ENCODE measurements at places on chromosomes 16 and 17. TPM values are rescaled to one million over a fixed set of nuclear protein-coding genes. Genes with fewer than 3 reads are reported as not detected.

- no peak for DNase-seq
Observed at GRCh38 chr16:50547340-50548124, 664 bp upstream of the NKD1 start.

- no peak for DNase-seq
Observed at GRCh38 chr16:71467810-71468209, 5.8 kb upstream of the ZNF23 start.

The RND2 gene
- 0.26 TPM for total RNA-seq

- no peak for DNase-seq
Observed at GRCh38 chr16:24344784-24345183, 88.6 kb downstream of the CACNG3 start.

GRCh38 chr17:60641810-60642220 lies 35.8 kb upstream of the BCAS3 start:
- DNase-seq, result peak; percentile 48

DNA sequence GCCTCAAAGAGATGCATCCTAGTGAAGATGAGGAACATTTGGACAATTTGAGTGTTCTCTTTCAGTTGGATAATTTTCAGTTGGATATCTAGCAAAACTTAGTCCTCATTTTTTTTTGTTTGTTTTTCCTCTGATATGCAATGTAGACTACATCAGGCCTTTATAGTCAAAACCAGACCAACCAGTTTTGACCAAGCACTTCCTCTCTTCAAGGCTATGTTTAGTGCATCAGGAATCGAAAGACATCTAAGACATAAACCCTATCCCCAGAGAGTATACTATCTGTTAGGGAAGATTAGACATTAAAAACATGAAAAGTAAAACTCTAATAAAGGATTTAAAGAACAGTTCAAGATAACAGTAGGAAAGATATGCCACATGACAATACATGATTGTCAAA lies 256.1 kb downstream of the IRX3 start:
- DNase-seq, result no peak

The PLA2G10 gene
- 5.8 TPM for total RNA-seq

DNA sequence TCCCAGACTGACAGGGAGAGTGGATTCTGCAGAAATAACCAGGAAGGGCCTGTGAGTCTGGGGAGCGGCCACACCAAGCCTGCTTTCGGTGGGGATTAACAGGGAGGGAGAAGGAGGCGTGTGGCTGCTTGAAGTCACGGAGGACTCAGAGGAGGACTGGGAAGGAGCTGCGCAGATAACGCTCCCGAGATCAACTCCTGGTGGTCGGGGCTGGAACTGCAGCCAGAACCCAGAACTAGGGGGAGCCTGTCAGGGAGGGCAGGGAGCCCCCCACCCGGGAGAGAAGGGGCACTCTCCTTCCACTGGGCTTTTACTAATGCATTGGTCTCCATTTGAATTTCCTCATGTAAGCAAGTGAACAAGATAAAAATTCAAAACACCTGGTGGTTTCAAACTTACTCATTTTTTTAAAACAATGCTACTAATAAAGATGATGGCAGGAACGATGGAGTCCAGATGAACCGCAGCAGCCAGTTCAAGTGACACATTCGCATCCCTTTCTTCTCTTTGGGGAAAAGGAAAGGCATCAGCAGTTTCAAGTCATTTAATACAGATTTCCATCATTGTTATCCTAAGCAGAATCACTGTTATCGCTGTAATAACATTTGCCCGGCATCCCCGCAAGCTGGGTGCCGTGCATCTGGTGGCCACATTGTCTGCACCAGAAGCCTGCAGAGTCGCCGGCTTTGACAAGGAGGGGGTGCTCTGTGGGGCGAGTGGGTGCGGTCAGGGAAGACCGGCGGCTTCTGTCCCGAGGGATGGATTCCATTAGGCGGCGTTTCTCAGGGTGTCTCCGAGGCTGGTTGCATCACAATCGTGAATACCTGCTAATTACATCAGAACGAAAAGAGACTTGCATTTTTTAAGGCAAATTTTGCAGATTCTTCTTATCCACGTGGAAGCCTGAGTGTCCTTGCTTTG lies 183.0 kb downstream of the FOXL1 start:
- DNase-seq, result peak; percentile 3

DNA sequence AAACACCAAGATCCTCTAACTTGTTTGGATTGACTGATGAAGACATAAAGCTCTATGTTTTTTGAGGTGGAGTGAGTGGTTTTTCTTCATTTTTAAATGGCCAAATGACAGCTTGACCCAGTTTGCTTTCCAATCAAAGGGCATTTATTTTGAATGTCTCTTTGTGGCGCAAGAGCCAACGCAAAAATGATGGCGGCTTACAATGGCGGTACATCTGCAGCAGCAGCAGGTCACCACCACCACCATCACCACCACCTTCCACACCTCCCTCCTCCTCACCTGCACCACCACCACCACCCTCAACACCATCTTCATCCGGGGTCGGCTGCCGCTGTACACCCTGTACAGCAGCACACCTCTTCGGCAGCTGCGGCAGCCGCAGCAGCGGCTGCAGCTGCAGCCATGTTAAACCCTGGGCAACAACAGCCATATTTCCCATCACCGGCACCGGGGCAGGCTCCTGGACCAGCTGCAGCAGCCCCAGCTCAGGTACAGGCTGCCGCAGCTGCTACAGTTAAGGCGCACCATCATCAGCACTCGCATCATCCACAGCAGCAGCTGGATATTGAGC lies 329 bp downstream of the NLK start:
- no peak for DNase-seq

The OSGIN1 gene
- total RNA-seq, result 41.3 TPM

The HYDIN gene
- total RNA-seq, result 31.0 TPM

- DNase-seq, result peak; percentile 69
Observed at GRCh38 chr17:18182978-18183333, 672 bp upstream of the ALKBH5 start.

DNA sequence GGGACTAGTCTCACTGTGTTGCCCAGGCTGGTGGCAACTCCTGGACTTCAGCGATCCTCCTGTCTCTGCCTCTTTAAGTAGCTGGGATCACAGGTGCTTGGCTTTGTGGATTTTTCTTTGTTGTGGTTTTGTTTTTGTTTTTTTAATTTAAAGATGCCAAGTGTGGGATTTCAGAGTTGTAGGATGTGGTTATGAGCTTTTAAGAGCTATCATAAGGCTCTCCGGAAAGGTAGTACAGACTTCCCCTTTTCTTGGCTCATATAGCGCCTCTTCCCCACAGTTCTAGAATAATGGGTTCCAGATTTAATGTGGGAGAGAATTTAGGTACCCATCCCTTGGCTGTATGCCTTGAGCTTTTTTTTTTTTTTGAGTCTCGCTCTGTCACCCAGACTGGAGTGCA lies 17.1 kb downstream of the AKAP1 start:
- no peak for DNase-seq

GRCh38 chr17:48720266-48721008 lies 1.9 kb downstream of the PRAC1 start:
- DNase-seq, result no peak

DNA sequence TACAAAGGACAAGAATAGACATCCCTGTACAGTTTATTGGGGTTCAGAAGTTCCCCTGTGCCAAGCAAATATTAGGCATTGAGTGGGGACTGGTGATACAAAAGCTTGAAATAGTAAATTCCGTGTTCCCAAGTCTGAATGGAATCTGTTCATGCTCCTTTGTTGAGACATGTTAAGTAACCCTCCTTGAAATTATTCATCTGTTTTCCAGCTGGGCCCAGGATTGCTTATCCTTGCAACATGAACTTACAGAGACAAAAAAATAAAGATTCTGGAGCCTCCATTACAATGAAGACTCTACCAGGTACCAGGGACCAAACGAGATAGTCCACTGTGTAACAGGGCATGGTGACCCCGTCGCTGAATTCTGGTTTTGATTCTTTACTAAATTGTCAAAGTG lies 6.1 kb upstream of the CCL8 start:
- DNase-seq, result no peak

DNA sequence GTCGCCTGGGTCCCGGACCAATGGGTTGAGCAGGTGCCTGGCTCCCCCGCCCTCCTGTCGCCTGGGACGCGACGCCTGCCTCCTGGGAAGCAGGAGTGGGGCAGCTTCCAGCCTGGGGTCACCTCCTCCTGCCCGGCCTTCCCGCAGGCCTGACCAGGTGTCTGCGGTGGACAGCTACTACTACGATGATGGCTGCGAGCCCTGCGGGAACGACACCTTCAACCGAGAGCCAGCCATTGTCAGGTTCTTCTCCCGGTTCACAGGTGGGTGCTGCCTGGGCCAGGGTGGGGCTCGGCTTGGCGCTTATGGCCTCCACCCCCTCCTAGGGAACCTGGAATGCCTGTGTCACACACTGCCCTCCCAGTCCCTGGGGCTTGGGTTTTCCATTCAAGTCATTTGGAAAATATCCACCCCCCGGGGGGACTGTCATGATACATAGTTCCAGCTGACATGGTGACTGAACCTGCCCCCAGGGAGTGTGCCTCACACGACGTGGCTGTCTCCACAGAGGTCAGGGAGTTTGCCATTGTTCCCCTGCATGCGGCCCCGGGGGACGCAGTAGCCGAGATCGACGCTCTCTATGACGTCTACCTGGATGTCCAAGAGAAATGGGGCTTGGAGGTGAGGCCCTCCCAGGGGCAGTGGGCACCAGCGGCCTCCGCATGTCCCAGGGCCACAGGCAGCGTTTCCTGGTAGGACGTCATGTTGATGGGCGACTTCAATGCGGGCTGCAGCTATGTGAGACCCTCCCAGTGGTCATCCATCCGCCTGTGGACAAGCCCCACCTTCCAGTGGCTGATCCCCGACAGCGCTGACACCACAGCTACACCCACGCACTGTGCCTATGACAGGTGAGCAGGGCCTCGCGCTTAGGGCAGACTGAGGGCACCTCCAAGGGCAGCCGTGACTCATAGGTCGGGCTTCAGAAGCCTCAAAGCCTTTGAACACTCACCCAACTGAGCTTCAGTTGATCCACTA lies 2.3 kb downstream of the DNASE1 start:
- peak; percentile 26 for DNase-seq

The CLEC19A gene
- 0.41 TPM for total RNA-seq

DNA sequence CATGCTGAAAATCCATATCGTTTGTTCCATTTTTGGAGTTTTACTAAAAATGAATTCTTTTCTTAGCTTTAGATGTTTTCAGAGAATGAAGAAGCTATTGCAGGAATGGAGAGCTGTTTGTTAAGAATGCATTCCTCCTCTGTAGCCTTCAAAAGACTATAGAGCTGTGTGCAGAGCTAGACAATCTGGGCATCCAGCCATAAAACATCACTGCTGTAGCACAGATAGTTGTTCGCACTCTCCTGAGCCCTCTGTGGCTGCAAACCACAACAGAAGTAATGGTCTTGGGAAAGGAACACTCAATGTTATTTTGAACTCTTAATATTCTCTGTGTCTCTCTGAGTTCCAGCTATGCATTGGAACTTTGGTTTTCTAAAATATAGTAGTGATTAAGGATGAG lies 4.9 kb downstream of the TNRC6C start:
- DNase-seq, result no peak

GRCh38 chr16:11170696-11171447 lies 85.1 kb downstream of the SOCS1 start:
- DNase-seq, result peak; percentile 23

The CCL14 gene
- total RNA-seq, result not detected

The NPIPB13 gene
- total RNA-seq, result 24.6 TPM

DNA sequence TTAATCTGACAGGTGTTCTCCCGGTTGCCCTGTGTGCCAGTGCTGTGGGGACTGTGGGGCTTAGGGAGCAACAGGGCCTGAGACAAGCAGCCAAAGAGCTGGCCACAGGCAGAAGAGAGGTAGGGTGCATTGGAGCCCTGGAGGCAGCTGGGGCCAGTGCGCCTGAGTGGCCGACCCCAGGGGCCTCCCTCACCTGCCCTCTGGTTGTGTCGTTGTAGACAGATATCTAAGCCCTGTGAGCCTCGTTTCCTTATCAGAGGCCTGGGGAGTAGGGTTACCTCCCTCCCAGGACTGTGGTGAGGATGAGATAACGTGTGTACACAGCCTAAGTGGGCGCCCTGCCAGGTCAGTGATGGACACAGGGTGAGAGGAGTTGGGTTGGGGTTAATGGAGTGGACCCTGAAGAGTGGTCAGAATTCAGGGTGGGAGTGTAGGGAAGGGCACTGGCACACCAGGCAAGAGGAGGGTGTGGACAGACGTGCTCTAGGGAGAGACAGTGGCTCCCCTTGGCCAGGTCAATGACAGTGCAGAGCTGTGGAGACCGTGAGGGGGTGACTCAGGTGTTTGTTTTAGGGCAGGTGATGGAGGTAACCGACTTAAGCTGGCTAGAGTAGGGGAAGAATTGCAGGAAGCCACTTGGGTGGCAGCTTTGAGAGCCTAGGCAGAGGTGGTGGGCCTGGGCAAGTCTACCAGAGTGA lies 3.4 kb downstream of the NARF start:
- peak; percentile 78 for DNase-seq

DNA sequence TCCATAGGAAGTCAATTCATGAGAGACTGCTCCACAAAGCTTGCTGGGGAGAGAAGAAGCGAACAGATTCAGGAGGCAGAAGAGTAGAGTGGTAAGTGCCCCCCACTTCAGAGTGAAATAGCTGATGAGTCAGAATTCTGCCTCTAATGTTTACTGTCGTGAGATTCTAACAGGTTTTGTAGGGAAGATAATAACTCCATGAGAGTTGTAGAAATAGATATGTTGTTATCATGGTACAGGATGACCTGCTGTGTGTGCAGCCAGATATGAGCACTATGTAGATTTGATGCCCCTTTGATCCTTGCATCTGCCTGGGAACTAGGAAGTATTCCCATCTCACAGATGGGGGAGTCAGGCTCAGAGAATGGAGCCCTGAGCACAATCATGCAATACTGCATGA lies 502.4 kb upstream of the CDH11 start:
- DNase-seq, result no peak

Measured in PC-9 (cell line).